ENCODE measurements at places on chromosomes 6 and 20.

DNA sequence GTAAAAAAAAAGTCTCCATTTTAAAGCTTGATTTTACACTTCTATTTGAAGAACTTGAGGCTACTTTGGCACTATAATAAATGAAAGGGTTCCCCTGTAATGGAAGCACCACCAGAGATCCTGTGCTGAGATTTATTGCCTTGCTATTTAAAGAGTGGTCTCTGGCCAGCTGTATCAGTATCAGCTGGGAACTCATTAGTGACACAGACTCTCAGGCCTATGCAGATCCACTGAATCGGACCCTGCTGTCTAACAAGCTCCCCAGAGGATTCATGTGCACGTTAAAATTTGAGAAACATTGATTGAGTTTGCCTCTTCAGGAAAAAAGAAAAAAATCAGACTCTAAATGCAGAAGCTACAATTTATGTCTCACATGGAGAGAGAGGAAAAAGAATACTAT, 299.9 kb upstream of the BMP2 start:
- no peak for DNase-seq

- no peak for DNase-seq
Observed at GRCh38 chr6:8545336-8545735, 110.0 kb upstream of the SLC35B3 start.

DNA sequence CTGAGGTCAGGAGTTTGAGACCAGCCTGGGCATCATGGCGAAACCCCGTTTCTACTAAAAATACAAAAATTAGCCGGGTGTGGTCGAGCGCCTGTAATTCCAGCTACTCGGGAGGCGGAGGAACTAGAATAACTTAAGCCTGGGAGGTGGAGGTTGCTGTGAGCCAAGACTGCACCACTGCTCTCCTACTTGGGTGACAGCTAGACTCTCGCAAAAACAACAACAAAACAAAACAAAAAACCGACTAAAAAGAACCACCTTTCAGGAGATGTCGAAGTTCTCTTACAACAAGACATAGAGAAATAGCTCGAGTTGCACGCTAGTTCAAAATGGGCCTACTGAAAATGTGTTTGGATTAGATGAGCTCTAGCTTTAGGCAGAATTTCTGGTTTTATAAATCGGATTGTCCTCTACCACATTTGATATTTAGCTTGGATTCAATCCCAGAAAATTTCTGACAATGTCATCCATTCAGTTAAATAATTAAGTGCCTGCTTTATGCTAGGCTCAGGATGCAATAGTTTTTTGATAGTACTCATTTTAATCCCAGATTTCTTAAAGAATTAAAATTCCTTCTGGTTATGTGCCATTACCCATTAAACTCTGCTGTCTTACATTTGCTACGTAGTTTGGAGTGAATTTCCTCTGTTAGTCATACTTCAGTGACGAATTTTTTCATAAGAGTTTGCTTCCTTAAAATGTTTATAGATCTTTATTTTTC, 137.5 kb upstream of the SHLD1 start:
- DNase-seq = no peak

GRCh38 chr20:48605364-48606171, 222.2 kb downstream of the PREX1 start:
- no peak for DNase-seq

DNA sequence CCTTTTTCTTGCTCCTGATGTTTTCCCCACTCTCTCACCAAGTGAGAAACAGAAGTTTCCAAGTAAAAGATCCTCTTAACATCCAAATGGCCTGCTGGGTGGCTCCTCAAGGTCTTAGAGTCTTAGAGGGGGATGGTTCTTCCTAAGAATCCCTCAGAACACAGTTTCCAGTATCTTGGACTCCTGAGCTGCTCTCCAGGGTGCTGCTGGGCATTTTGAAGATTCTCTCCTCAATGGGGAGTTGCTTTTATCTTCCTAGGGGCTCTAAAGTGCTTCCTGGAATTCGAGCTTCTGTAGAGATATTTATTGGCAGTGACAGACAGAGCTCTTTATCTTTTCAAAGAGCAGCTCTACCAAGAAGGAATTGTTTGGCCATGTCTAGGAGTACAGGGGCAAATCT, 70.8 kb upstream of the SLC35B3 start:
- DNase-seq = no peak

Measured in stimulated activated CD4-positive, alpha-beta T cell treated with anti-CD3 and anti-CD28 coated beads, Interleukin-15, amount 100 ng/mL, for 1 hour (primary cell).